Stimulated activated CD8-positive, alpha-beta memory T cell treated with anti-CD3 and anti-CD28 coated beads, Interleukin-2, amount 100 ng/mL, for 1 hour (primary cell): ENCODE measurements at places on chromosomes 4 and X.

DNA sequence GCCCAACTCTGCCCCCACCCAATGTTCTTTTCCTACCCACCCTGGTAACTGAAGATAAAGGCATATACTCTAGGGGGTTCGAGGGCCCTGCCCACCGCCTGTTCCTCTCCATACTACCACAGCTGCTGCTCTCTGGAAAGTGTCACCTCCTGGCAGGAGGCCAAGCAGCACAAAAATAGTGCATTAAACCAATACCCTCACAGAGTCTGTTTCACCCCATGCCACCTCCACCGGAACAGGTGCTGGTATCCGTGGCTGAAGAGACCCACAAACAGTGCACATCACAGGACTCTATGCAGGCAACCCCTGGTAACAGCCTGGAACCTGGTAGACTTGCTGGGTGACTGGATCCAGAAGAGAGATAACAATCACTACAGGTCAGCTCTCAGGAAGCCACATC lies 85.1 kb upstream of the CTSO start:
- DNase-seq, result no peak

DNA sequence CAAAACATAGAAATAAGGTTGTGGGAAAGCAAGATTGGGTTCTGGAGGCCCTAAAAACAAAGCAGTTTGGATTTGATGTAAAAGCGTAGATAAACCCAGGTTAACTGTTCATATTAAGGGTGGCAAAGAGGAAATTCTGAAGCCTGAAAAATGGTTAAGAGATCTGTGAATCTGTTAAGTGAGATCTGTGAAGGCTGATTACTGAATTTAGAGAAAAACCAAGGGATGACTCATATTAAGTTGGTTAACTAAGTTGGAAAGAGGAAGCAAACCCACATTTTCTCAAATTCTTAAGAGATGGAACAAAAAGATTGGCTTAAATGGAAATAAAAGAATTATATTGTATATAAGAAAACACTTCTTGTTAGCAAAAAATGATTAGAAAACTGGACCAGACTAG lies 22.8 kb downstream of the GPAT3 start:
- DNase-seq, result no peak

DNA sequence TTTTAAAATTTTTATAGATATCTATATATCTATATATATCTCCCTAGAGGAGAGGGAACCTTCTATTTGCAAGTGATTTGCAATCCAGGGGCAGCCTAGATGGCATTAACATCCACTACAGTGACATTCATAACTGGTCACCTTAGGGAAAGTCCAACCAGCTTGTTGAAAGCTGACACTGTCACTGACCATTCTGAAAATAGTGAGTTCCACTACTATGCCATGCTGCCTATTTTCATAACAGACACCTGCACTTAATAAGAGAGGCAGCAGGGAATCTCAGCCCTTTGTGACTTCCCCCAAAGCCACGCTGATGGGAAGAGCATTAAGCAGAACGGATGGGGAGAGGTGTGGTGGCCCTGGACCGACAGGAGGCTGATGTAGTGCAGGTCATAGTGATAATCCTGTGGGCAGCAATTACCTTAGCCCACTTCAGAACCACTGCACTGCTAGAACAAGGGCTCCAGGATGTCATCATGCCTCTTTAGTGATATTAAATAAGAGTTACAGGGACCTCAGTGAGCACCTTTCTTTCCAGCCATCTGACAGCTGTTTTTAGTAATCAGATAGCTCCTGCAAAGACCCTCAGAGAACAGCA lies 51.3 kb downstream of the GPRIN3 start:
- no peak for DNase-seq

- no peak for DNase-seq
Observed at GRCh38 chr4:39259571-39260330, 77.4 kb downstream of the WDR19 start.

- DNase-seq, result no peak
Observed at GRCh38 chr4:98298022-98298421, 36.8 kb downstream of the RAP1GDS1 start.
